ENCODE measurements at places on chromosomes 3 and 15.

GRCh38 chr3:58409663-58410062, 24.0 kb downstream of the PDHB start:
- no peak for DNase-seq

DNA sequence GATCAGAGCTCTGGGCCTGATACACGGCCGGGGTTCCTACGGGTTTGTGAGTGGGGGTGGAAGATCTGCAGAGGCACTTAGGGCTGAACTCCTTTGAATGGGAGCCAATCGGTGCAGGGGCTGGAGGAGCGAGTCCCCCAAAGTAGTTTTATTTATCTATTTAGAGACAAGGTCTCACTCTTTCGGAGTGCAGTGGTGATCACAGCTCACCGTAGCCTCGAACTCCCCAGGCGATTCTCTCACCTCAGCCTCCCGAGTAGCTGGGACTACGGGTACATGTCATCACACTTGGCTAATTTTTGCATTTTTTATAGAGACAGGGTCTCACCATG, 1.6 kb upstream of the CELSR3 start:
- DNase-seq, result no peak

DNA sequence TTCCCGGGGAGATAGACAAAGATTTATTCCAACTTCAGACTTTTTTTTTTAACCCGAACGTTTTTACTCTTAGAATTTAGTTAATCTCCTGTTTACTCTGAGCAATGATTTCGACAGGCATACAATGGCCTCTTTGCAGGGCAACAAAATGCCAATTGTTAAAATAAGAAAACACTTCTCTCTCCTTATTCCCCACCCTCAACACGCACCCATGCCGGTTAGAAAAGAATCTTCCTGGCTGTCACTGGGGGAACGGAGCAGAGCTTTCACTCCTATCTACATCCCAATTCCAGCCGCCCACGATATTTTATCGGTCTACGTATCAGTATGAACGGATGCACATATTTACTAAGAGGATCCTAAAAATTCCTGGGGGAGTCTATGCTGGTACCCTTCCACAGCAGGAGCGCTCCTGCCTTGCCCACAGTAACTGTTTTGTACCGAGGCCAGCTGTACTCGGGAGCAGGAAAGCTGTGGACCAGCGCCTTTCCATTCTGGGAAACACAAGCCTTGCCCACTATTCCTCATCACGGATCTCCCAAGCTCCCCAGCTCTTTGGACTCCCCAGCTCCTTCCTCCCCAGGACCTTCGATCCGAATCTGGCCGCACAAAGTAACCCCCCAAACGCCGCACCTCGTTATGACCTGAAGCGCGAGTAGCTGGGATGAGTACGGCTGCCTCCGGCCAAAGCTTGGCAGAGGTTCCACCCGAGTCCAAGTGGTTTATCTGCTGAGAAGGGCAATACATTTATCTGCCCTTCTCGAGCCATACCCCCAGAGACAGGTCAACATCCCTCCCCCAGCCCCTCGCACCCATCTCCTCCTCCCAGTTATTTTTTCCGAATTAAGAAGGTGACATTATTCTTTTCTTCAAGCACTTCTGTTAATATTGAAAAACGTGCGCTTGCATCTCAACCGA, 2.2 kb upstream of the FOXB1 start:
- DNase-seq, result no peak

DNA sequence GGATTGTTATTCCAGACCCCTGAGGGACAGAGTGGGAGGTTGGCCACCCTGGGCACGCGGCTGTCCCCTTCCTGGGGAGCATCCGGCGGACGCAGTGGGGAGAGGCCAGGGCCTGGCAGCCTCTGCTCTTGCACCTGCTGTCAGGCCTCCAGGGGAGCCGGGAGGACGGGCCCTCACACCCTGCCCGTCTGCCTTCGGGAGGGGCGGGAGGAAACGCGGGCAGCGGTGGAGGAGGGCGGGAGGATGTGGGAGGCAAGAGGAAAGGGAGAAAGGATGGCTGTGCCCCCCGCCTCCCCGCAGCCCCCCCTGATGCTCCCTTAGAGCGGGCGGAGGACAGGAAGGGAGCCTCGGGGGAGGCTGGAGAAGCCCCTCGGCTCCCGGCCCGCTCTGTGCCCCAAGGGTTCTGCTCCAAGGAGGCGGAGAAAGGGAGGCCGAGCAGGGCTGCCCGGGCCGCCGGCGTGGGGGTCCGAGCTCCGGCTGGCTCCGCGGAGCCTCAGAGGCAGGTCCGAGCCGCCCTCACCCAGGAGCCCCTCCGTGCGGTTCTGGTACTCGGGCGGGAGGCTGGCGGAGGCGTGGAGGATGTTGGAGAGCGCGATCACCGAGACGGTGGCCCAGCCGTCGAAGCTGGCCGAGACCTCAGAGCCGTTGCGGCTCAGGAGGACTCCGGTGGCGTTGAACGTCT, 40.9 kb downstream of the MUC20 start:
- no peak for DNase-seq

- no peak for DNase-seq
Measured at GRCh38 chr3:129398803-129399144, 29.7 kb downstream of the EFCAB12 start.

- no peak for DNase-seq
Measured at GRCh38 chr15:98666841-98667240, 18.5 kb downstream of the IGF1R start.

- no peak for DNase-seq
Measured at GRCh38 chr3:99869621-99870020, 52.0 kb downstream of the CMSS1 start.

GRCh38 chr3:156820692-156821080, 5.5 kb upstream of the LEKR1 start:
- no peak for DNase-seq

DNA sequence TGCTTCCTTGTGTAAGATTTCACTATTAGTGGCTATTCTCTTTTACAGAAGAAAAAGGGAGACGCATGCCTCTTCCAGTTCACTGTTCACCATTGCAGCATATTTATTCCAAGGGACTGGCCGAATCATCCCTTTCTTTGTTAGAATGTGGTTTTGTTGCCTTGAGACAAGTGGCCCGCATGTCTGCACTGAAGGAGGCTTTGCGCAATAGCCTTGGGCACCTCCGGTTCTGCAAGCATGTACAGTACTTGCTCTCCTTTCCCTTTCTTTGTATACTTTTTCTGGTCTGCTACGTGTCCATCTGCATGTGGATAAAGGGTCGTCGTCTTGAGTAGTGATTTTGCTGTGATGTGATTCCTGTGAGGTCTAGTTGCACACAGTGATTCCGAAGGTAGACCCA, 43.0 kb downstream of the FLNB start:
- no peak for DNase-seq

GRCh38 chr3:162370141-162370540, 873.5 kb downstream of the OTOL1 start:
- DNase-seq, result no peak

GRCh38 chr3:14324224-14324944, 78.0 kb upstream of the SLC6A6 start:
- DNase-seq, result no peak
